Fibroblast of upper back skin (primary cell): ENCODE measurements at places on chromosomes 1 and 21.

DNA sequence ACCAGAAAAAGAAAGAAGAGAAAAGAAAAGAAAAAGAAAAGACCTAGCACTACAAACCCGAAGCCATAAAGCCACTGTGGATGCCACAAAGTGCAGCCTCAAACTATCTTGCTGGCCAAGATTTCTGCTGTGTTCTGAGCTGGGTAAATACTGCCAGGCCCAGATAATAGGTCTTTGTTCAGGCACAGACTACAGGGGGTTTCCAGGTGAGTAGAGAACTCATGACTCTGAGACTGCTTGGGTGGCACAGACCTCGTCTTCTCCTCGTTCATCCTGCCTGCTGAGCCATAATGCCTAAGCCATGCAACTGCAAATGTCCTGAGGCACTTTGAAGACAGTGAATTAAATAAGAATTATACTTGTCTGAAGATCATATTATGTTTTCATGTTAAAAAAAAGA, 651.8 kb downstream of the LMO4 start:
- DNase-seq: no peak

- peak; percentile 51 for DNase-seq
These were observed 127.1 kb downstream of the C1orf21 start for GRCh38 chr1:184513966-184514365.

- no peak for DNase-seq
These were observed 51.5 kb upstream of the VAMP3 start for GRCh38 chr1:7719468-7720094.

- no peak for DNase-seq
These were observed 23.3 kb upstream of the PADI6 start for GRCh38 chr1:17348593-17349234.

DNA sequence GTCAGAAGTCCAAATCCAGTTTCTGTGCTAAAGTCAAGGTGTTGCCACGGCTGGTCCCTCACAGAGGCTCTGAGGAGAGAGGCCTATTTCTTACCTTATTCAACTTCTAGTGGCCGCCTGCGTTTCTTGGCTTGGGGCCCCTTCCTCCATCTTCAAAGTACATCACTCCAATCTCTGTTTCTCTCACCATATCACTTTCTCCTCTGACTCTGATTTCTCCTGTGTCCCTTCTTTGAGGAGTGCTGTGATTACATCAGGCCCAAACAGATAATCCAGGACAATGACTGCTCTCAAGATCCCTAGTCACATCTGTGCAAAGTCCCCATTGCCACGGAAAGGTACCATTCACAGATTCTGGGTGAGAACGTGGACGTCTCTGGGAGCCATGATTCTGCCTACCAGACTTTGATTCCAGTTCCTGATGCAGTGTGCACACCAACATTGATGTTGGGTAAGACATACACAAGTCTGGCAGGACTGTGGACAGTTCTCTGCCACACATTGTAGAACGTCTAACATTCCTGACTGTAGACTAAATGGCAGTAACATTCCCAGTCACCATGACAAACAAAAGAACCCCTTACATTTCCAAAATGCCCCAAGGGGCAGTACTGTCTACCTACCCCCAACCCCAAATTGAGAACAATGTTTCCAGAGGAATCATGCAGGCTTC, 43.0 kb upstream of the ITPKB start:
- DNase-seq: no peak

DNA sequence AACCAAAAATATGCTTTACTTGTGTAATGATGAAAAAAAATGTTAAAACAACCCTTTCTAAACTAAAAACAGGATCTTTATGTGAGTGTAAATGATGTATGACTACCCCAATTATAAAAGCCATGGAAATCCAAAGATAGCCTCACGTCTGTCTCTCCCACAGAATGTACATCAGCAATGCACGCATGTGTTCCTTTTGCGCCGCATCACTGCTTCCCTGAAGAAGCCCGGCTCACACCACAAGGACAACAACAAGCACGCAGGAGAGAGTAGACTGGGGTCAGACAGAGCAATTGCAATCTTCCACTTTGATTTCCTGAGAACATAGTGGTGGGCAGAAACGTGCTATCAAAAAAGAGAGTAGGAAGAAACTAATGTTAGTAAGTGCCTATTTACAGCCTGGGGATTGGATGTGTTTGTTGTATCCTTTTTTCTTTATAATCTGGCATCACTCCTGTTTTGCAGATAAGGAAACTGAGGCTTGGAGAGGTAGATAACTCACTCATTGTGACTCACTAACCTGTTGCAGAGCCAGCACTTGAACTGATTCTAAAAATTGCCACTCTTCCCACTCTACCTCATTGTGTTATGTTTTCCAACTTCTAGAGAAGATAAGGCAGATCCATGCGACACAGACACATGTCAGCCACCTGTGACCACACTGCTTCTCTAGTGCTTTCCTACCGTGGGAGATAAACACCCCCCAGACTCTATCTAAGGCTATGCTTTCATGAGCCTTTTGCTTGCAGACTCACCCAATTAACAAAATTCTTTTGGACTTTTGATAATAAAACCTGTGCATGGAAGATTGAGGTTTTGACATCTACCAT, 60.1 kb downstream of the MAP10 start:
- DNase-seq: no peak

- DNase-seq: no peak
These were observed 341.2 kb downstream of the HHAT start for GRCh38 chr1:210669951-210670350.

DNA sequence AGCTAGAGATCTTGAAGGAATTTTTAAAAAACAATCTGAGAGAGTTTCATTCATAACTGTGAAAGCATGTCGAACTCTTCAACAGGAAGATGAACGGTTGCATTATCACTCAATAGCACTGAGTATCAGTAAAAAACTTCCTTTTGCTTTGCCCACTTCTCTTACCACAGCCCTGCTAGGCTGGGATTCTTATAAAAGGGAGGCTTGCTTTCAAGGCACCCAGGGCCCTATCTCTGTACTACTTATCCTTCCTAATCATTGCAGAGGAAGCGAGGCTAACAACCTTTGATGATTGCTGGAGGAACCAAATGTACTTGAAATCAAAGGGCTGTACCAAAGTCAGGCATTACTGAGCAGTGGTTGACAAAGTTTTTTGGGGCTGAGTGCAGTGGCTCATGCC, 71.2 kb downstream of the SNRPE start:
- DNase-seq: no peak

GRCh38 chr1:2414297-2414958, 2.1 kb upstream of the PEX10 start:
- peak; percentile 60 for DNase-seq

DNA sequence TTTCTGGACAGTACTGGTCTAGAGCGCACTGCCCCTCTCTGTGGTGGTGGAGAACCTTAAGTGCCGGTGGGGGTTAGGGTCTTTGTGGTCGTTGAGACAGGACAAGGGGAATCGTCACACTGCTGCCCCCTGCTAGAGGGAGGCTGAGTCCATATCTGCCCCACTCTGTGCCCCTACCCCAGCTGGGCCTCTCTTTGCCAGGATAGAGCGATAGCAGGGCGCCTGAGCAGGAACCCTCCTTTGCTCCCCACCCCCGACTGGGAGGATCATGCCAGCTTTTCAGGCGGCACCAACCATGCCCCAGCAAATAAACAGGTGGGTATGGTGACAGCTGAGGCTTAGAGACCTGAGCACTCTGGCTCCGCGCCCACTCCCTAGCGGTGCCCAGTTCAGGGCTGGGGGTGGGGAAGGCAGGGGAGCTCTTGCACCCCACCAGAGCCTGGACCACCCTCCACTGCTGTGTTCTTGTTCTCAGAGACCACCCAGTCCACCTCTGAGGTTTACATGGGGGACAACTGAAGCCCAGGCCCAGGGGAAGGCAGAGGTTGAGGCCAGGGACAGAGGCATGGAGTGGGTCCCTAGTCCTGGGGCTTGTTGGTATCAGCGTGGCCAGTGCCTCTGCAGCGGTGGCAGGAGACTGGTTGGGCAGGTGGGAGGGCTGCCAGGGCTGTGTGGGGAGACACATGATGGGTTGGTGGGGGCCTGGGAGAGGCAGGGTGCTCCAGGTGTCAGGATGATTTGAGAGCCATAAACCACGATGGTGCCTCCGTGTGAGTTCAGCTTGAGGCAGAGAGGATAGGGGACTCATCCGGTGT, 1.6 kb downstream of the PADI2 start:
- DNase-seq: no peak

DNA sequence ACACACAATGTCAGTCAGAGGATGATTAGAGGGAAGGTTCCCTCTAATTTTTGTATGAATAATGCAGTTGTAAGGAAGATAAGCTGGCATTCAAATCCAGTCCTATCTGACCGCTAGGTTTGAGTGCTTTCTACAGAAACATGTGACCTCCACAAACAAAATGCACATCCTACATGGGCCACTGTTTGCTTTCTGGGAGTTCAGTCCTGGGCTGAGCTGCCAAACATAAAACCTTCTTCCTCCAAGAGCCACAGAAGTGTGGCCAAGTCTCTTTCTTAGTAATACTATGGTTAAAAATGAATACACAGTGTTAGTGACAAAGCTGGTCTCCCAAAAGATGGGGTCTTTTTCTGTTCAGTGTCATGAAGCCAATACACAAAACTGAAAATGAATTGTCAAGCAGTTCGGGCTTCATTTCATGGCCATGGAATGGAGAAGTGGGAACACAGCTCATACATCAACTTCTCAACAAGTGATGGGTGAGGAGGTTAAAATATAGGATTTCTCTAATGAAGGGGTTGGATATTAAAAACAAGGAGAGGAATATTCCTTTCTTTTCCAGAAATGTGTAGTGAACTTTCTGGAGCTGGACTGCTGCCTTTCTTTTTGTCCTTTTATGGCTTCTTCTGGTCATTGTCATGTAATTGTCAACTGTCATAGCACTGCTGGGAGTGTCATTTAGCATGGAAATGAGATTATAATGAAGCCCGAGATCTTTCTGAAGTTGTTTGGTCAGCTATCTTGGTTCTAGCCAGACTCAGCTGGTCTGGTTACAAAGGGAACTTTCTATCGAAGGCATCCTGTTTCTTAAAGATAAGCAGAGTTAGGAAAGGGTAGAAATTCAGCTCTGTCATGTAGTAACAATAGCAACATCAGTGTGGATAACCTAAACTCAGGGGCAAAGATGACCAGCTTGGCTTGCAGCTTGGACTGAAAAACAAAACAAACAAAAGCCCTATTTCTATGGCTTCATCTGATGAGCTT, 135.1 kb downstream of the CHD1L start:
- DNase-seq: no peak

DNA sequence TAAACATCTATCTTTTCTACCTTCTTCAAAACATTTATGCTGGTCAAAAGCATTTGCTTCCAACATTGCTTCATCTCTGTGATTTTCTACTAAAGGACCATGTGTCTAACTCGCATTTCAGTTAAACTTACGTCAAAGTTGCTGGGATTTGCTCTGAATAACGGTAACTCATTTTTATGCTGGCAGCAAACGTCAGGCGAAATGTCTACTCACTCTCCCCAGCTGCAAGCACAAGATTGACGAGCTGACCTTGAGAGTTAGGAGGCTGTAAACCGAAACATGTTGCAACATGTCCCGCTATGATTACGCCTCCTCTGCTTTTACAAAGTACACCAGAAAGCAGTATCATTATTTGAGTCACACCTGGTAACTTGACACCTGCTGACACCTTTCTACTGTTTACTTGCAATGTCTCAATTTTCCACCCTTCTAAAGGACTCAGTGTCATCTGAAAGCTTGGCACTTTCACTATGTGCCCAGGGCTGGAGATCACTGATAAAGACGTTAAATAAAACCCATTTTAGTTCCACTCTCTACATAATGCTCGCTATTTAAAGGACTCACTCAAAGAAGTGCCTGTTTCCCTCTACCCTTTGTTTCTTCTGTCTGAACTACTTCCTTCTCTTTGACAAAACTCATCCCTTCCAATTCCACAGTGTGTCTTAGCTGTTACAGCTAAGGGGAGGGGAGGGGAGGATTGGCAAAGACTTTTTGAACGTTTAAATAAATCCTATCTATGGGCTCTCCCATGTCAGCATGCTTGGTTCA, 111.9 kb downstream of the PTPN14 start:
- peak; percentile 81 for DNase-seq

GRCh38 chr1:182556279-182556678, 32.8 kb downstream of the RNASEL start:
- DNase-seq: no peak

- no peak for DNase-seq
These were observed 29.8 kb downstream of the PARP1 start for GRCh38 chr1:226378071-226378470.

DNA sequence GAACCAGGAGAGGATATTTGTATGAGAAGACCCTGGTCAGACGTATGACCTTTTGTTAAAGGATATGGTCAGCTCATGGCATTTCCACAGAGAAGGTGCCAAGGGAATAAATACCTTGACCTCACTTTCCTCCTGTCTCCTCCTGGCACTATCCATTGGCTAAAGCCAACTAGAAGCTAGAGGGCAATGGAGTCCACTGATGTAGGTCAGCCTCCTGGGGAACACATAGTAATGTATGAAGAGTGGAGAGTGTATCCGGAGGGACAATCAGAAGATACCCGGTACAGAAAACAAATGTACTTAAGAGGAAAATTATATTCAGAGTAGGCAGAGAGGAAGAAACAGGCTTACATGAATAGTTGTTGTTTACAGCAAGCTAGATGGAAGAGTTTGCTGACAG, 698 bp upstream of the NTMT2 start:
- no peak for DNase-seq

DNA sequence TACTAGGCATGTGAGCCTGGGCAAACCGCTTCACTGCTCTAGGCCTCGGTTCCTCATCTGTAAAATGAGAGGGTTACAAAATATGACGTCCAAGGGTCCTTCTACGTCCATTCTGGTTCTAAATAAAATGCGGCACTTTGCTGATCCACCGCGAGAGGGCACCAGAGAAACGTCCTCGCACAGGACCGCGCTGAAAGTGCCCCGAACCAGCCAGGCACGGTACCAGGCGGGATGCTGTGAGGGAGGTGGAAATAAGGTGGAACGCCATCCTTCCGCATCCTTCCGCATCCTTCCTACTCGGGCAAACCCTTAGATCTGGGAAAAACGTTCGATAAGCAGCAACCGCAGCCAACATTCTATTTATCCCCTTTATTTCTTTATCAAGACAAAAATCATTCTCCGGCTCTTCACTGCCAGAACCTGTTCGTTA, 60.3 kb upstream of the KRTAP19-8 start:
- peak; percentile 54 for DNase-seq

DNA sequence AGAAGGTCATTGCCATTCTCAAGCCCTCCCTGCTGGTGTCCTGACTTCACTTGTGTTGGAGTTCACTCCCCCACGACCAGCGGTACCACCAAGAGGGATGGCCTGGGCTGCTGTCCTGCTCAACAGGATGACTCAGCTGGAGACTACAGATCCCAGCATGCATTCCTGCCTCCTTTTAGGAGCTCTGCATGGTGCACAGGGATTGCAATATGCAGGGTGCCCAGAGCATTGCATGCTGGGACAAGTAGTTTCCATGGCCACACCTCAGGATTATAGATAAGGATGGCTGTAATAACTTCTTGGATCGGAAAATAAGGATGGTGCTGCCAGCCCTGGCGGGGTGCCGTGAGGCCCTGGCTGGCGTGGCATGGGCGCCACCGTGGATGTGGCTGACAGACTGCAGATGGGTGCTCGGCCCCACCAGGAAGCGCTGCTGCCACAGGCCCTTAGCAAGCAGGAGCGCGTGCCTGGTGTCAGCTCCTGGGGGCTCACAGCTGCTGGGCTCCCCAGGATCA, 150.0 kb downstream of the CASZ1 start:
- DNase-seq: peak; percentile 30
